ENCODE measurements at places on chromosomes 16 and 17.

DNA sequence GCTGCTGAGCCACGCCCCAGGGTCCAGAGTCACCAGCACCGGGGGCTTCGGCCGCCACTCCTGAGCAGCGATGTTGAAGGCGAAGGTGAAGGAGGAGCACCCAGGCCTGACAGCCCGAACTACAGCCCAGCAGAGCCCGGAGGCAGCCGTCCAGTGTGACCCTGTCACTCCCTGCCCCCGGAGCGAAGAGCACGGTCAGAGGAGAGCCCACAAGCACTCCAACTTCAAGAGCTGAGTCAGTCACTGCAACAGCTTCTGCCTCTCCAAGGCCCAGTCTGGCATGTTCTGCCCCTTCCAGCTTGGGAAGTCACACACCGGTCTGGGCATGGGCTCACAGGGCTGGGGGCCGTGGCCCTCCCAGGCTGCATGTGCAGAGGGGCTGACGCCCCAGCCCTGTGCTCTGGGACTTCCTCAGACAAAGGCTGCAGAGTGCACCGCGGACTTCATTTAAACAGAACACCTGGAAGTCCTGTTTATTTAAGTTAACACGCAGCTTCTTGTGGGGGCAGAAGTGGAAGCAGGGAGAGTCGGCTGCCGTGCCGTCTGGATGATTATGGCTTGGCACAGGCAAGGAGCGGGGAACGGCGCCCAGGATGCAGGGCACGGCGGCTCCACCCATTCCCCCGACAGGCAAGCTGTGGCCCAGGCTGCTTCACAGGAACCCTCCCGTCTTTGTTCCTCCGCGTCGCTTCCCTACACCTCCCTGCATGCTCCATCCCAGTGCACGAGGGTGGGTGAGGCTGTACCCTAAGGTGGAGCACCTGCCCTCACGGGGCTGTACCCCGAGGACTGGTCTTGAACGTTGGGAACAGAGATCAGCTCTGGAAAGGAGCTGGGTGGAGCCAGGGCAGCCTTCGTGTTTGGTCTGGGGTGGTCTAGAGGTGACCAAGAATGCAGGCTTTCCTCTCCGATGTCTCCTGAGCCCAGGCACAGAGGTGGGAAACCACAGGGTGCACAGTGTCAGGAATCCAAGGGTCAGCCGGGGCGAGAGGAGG lies 68.9 kb upstream of the METRNL start:
- DNase-seq, result no peak

DNA sequence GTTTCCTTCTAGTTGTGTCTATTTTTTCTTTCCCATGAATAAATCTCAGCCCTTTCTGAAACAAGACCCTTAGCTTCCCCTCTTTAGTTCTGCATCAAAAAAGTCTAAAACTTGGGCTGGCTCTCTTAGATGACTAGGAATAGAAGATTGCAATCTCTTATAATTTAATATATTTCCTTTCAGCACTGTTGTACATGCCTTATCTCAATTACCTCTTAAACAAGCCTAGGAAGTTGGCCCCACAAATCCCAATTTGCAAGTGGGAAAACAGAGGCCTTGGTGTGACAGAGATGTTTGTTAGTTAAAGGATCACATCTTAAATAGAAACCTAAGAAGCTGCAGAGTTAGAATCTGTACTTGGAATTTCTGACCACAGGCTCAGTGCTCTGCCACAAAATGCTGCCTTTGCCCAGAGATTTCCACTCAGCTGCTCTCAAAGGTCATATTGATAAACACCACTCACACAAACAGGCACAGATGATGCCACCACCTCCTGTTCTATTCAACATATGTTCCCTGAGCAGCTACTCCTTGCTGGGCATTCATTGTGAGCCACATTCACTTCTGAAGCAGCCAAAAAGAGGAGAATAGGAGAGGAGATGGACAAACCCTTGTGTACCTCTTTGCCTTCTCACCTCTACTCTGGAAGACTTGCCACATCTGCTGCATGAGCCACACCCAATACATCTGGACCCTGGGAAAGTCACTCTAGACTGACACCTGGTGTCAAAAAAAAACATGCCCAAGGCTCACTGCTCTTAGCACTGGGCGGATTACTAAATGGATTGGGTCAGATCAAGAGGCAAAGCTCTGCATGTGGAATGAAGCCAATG lies 5.5 kb downstream of the CCDC182 start:
- DNase-seq, result peak; percentile 14

- no peak for DNase-seq
Measured at GRCh38 chr16:57676553-57677085, 8.5 kb downstream of the ADGRG3 start.

DNA sequence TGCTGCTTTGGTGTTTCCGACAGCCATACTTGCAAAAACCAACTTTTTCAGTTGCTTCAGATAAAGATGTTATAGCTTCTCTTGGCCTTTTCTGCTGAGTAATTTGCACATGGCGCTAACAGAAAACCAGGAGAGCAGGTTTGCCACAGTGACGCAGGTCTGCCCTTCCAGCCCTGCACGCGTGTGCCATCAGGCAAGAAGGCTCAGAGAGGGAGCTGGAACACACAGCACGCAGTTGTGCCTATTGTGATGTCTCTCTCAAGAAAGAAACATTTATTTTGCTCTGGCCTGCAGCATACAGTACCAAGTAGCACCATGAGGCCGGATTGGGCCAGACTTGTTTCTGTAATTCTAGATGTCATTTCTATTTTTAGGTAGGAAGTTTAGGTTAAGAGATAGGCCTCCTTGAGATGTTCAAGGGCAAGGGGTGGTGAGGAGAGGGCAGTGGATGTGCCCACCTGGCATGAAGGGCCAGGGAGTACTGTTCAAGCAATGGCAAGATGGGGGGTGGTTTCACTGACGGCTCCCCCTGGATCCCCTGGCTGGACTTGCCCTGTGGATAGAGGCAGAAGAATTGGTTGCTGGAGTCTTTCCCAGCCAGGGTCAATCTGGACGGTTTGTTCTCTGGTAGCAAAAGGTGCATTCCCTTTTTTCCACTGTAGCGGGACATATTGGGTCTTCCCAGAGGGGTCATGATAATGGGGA lies 1.9 kb downstream of the CBX2 start:
- no peak for DNase-seq

GRCh38 chr16:5454349-5454748 lies 356.8 kb upstream of the EEF2KMT start:
- DNase-seq, result no peak

GRCh38 chr17:75364078-75364477 lies 41.4 kb downstream of the GRB2 start:
- DNase-seq, result no peak

DNA sequence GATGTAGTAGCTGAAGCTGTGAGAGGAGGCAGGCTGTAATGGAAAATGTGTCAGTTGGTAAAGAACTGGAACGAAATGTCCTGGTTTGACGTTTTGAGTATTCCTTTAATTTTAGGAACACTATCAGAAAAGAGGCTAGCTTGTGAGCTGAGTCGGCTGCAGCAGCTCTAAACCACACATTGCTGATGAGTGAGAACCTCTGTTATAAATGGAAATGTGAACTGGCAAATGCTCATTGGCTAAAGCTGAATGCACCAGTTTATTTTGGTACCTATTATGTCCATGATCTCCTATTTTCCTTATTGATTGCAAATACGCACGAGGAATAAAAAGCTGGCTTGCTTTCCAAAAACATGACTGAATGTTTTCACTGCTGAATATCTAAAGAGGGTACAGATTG lies 11.0 kb upstream of the WIPI1 start:
- no peak for DNase-seq

GRCh38 chr17:65532101-65532890 lies 29.2 kb downstream of the AXIN2 start:
- DNase-seq, result no peak

DNA sequence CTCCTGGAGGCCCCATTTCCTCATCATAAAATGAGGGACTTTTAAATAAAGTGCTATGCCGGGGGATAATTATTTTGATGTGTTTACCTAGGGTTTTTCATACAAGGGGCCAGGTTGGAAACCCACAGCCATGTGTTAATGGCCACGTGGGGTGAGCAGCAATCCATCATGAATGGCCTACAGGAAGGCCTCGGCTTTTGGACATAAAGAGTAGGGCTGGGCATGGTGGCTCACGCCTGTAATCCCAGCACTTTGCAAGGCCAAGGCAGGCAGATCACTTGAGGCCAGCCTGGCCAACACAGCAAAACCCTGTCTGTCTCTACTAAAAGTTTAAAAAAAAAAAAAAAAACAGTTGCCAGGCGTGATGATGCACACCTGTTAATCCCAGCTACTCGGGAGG lies 40.3 kb downstream of the MEAK7 start:
- DNase-seq, result no peak

GRCh38 chr17:7763919-7764318 lies 46.4 kb downstream of the DNAH2 start:
- no peak for DNase-seq

GRCh38 chr17:17732892-17733670 lies 51.8 kb downstream of the RAI1 start:
- no peak for DNase-seq

All from activated CD4-positive, alpha-beta T cell treated with anti-CD3 and anti-CD28 coated beads, Interleukin-2, Interleukin-4, amounts not matched to agents 100 ng/mL and 50 ng/mL, durations not matched to agents 16 hours and 8 hours (primary cell).